Fibroblast of upper back skin (primary cell): ENCODE measurements at places on chromosomes 1 and 21.

DNA sequence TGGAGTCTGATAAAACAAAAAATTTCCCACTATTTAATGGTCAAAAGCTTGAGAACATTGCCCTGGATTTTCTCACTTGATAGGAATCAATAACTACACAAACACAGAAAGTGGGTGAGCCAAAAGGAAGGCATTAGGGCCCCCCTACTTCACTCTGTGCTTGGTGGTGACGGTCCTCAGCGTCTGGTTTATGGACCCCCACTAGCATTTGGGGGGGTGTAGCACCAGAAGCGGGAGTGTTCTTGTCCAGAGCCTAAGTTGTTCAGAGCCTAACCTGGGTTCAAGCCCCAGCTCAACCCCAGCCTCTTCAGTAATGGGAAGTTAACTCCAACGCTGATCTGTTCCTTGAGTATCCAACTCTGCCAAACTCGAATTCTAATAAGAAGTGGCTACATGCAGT, 33.1 kb downstream of the STPG1 start:
- DNase-seq, result no peak

DNA sequence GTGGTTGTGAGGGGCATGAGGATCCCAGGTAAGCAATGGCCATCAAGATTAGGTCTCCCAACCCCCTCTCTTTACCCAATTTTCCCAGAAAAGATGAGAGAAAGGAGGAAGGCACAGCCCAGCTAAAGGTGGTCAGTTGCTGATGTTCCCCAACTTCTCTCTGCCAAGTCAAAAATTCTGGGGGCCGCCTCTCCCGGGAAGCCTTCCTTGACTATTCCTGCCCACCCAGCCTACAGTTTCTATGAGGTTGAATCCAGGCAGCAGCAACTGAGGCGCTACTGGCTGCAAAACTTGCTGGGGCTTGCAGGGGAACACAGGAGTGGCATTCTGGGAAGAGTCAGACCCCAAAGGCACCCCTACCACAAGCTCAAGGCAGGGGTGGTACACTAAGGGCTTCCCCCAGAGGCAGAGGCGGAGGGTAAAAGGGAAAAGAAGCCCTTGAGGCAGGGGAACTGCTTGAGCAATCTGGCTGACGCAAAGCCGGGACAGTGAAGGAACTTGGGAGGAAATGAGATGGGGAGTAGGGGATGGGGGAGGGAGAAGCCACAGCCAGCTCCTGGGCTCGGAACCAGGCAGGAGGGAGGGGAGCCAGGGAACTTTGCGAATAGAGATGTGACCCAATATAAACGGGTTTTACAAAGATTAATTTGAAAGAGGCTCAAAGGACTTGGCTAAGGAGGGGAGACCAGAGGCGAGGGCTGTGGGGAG, 31.2 kb downstream of the SDC3 start:
- DNase-seq, result peak; percentile 89

- no peak for DNase-seq
Measured at GRCh38 chr1:92503926-92504285, 17.2 kb upstream of the GFI1 start.

GRCh38 chr1:17207046-17207445, 2.1 kb downstream of the PADI1 start:
- DNase-seq, result no peak

DNA sequence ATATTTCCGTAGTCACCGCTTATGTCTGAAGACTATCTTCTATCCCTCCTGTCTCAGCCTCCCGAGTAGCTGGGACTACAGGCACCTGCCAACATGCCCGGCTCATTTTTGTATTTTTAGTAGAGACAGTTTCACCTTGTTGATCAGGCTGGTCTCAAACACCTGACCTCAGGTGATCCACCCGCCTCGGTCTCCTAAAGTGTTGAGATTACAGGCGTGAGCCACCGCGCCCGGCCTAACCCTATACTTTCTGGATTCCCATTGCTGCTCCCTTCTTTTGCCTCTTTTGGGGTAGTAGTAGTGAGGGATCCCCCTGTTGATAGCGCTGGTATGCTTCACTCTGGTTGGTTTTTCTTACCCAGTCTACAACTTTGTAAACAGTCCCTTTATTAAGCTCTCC, 5.7 kb upstream of the SYF2 start:
- DNase-seq, result no peak
